Stimulated activated naive B cell treated with anti-CD40 and anti-IgM and Interleukin-4, amounts not matched to agents 10 μg/mL and 1 μg/mL and 100 μg/mL, for 72 hours (primary cell): ENCODE measurements at places on chromosomes 1 and 21.

DNA sequence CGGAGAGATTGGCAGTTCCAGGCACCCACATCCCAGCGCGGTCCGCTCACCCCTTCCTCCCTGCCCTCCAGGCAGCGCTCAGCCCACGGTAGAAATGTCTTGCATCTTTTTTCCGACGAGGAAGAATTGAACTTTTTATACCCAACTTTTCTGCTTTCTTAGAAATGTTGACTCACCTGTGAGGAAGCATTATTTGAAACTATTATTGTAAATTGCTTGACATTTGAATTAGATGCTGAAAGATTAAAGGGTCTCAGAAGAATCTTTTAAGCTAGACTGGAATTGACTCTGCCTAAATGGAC is 912 bp upstream of the SIPA1L2 start:
- no peak for DNase-seq

GRCh38 chr21:44718571-44718970 is 7.2 kb upstream of the TSPEAR start:
- DNase-seq = no peak

DNA sequence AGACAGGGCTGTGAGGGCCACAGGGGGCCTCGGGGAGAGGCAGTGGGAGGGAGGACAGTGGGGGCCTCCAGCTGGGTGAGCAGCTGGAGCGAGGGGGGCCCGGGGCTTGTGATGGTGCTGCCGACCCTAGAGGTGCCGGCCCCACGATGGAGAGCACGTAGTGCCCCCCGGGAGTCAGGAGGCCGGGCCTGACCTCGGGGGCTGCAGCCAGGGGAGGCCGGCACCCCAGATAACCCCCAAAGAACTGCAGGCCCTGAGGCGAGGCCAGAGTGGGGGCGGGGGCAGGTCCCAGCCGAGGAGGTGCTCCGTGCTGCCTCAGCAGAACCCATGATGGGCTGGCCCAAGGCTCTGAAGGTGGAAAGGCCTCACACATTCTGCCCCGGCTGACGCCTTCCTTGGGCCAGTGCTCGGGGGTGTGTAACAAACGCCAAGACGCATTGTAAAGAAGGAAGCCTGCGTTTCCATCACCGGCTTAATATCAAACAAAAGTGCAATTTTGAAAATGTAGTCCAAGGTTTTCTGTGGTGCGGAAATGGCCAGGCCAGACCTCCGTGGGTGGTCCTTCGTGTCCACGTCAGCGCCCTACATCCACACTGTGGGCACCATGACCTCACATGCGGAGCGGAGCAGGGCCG is 55.2 kb downstream of the COL6A1 start:
- no peak for DNase-seq

DNA sequence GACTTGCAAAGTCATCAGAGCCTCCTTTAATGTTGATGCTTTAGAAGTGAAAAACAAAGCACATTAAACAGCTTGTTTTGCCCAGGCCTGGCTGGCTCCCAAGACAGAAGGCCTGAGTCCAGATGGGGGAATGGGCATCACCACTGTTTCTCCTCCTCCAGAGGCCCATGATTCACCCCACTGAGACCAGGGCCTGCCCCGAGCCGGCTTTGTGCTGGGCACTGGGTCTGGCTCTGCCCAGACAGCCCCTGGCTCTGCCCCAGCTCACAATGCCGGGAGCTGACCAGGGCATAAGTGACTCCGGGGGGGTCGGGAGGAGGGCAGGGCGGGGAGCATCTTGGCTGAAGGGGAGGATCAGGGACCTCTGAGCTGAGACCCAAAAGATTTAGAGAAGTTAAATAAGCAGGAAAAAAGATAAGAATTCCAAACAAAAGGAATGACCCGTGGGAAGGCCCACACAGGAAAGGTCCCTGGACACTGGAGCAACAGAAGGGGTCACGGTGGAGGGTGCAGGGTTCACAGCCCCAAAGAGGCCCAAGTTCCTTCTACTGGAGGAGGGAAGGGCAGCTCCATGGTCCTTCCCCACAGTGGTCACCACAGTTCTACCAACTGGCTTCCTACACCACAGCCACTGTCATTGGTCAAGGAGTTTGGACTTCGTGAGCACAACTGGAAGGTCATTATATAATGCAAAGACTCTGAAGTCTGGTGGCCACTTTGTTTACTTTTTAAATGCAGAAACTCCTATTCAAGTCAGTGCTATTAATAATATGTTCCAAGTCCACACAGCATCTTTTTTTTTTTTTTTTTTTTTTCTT is 5.5 kb downstream of the C2CD2 start:
- DNase-seq = no peak

- DNase-seq = no peak
These were observed 59.6 kb downstream of the RUNX1 start for GRCh38 chr21:34989337-34990151.

DNA sequence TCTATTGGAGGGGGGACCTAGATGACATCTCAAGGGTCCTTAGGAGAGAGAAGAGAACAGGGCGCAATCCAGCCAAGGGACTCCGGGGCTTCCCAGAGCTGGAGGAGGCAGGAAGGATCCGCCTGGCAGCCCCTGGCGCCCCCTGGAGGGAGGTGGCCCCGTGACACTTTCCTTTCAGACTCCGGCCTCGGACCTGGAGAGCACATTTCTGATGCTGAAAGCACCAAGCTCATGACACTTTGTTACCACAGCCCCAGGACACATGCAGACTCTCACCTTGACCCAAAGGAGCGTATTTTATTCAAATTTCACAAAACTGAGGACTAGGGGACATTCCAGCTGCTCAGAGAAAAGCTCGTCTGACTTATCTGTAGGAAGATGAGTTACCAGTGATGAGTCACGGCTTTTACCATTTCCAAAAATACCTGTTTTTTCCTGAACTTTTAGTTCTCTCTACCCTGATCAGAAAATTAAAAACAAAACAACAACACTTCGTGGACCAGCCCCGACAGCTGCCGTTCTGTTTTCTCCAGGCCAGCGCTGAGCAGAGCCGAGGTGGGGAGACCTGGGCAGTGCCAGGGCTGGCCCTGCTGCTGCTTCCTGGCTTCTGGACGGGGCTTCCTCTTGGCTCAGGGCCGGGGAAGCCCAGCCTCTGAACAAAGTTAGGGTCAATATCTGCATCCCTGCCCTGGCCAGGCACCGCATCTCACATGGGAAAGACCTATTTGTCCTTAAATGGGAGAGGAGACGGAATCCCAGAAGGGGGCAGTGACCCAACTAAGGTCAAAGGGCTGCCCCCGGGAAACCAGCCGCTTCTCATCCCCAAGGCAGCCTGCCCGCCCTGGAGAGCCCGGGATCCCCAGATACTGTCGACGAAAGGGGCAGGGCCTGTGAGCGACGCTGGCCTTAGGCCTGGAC is 21.6 kb upstream of the POFUT2 start:
- DNase-seq = no peak

DNA sequence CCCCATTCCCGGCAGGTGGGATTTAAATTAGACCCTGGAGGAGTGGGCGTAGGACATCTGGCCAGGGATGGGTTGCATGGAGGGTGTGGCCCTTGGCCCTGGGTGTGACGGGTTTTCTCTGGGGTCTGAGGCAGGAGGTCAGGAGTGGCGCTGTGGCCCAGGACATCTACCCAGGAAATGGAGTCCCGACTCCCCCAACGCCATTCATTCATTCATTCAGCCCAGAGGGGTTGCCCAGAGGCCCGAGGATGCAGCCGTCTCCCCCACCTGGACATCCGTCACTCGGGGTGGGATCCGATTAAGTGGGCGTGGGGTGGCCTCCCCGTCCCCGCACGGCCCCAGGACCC is 663 bp downstream of the ATP13A2 start:
- DNase-seq = no peak

DNA sequence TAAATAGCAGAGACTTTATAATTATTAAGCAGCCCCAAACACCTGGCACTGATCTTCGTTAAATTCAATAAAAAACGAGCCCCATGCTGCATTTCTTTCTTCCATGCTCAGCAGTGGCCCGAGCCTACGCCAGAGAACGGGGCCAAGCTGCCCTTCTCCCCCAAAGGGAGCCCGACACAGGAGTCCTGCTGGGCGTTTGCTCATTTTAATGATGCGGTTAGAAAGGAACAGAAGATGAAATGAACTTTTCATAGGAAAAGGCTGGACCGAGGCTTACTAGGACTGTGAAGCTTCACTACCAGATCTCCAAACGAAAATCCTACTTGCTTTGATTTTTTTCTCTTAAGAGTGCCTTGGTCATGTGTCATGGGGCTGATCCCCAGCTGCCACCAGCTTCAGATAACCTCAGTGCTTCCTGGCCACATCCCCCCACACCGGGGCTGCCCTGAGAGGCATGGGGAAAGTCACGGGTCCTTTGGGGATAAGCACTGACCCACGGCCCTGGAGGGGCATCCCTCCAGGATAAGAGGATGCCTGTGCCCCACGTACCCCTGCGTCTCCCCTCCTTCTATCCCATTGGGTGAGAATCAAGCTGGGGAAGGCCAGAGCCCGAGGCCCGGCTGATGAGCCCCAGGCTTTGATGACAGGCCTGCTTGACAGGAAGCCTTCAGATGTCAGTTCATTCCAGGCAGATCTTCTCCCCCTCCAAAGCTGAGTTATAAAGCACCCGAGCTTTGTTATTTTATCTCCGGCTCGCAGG is 34.2 kb downstream of the PGBD5 start:
- no peak for DNase-seq

- DNase-seq = no peak
These were observed 162.5 kb downstream of the APP start for GRCh38 chr21:26007951-26008498.

DNA sequence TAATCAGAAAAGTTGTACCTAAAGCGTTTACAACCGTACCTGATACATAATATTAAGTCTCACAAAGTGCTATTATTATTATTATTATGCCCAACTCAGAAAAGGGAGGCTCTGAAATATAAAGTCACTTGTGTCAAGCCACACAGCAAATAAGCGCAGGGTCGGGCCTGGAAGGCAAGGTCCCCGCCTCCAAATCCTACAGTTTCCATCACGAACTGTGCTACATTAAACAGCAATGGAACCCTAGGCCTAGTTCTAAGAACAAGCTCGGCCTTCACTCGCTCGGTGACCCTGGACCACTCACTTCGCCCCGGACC is 549 bp downstream of the PARS2 start:
- no peak for DNase-seq

DNA sequence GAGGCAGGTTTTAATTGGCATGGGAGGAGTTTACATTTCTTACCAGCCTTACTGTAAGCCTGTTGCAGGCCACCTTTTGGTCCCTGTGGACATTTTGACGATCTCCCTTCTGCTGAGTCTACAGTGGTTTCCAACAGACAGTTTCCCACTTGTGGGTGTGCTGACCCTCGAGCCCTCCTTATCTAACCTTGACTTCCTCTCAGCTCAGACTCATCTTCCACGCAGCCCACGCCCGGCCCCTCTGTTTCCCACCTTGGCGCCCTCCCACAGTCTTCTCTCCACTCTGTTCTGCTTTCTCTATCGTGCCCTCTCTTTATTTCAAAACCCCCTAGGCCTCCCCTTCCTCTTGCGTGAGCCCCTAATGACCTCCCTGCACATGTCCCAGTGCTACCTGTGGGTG is 6.1 kb upstream of the ARL8A start:
- no peak for DNase-seq

DNA sequence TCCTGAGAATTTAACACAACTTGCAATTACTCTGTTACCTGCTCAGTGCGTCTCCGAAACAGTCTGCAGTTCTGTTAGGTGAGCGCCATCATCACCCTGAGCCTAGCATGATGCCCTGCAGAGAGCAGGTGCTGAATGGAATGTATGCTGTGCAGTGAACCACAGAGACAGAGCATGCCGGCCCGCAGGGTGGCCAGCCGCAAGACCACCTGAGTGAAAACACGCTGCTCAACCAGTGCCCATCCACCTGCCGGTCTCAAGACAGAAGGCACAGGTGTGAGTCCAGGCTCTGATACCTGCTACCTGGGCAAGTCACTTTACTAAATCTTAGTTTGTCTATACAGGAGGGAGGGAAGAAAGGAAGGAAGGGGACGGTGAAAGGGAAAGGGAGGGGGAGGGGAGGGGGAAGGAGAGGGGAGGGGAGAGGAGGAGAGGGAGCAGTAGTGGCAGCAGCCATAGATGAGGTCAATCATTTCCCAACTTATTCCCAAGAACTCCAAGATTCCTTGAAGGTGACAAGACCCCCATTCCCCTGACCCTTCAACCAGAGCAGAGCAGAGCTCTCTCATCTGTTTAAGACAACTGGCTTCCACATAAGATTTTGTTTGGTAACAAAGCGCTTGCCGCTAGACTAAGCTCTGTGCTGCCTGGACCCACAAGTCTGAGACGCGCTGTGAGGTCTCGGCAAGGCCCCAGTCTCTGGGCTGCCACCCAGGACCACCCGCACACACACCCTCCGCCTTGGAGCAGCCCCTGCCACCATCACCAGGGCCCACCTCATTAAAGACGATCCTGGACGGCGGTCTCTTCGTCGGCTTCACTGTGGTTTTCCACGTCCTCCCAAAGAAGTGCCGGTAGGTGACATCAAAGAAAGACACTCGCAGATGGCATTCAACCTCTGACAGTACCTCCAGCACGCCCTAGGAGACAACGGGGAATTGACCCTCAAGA is 14.5 kb downstream of the NPHP4 start:
- no peak for DNase-seq

DNA sequence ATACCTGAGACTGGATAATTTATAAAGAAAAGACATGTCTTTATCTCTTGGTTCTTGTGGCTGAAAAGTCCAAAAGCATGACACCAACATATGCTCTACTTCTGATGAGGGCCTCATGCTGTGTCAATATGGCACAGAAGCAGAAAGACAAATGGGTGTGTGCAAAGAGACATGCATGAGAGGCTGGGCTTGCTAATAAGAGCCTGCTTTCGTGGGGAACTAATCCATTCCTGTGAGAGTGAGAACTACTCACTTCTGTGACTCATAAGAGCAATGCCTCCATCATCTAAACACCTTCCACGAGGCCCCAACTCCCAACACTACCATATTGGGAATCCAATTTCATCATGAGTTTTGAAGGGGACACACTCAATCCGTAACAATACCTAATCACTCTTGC is 340.0 kb upstream of the DUSP10 start:
- no peak for DNase-seq

DNA sequence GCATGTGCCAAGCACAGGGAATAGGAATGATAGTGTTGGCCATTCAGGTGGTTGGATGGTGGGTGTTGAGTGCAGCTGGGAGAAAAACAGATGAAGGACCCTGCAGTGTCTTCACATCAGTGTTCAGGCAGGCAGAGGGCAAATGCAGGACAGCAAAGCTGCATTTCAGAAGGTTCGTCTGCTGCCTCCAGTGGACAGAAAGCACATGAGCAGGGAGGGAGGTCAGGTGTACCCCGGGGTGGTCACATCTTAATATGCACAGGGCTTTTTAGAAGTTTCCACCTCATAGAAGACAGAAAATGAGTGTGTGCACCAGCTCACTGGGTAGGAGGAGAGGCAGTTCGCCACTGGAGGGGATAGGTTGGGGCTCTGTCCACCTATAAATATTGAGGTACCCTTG is 184.9 kb downstream of the SLC35F3 start:
- DNase-seq = no peak

DNA sequence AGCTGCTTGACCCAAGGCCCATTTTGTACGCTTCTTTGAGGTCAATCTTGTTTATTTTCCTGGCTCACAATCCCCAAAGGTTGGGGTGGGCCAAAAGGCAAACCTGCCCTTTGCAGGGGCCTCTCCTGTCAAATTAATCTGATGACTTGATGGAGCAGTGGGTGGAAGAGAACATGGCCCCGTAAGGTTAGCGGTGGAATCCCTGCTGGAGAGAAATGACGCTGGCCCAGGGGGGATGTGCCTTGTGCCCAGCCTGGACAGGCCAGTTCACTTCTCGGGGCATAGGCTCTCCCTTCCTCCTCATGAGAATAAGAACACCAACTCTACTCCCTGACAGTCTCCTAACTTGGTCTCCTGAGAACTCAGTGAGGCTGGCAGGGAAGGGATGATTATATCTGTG is 40.5 kb downstream of the C1orf198 start:
- DNase-seq = no peak

GRCh38 chr1:87034351-87034750 is 119.9 kb downstream of the HS2ST1 start:
- no peak for DNase-seq
